SW480 (cell line): ENCODE measurements at places on chromosomes 5 and 9.

DNA sequence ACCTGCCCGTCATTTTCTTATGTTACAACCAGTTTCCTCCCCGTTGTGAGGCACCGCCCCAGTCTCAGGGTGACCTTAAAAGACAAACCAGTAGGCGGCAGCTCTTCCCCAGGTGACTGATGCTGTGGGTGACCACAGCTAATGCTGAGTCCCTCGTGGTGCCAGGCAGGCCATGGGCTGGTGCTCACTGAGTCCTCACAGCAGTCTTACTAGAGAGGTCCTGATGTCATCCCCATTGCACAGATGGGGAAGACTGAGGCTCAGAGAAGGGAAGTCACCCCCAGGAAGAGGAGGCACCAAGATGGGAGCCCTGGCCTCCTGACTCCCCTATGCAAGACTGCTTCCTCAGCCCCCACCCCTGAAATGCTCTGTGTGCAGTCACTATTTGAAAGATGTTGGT lies 978 bp downstream of the CFAP157 start:
- peak; percentile 51 for DNase-seq

DNA sequence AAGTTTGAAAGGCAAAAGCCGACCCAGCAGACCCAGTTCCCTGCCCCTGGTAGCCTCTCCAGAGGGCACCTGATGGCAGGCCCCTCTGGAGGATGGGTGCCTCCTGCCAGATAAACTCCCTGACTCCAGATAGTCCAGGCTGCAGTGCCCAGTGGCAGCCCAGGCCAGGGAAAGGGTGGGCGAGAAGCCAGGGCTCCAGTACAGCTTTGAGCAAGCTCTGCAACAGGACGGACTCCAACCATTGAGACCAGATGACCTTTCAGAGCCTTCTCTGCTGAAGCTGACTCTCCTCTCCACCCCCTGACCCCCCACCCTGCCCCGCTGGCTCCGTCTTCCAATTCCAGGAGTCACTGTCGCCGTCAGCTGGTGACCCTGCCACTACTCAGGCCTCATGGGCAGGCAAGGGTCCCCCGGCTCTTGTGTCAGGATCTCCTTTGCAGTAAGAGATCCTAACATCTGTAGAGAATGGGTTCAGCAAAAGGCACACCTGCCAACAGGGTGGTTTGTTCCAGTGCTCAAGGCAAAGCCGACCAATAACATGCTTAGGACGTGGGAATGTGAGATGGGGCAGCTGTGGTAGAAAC lies 15.5 kb upstream of the FCN1 start:
- no peak for DNase-seq

DNA sequence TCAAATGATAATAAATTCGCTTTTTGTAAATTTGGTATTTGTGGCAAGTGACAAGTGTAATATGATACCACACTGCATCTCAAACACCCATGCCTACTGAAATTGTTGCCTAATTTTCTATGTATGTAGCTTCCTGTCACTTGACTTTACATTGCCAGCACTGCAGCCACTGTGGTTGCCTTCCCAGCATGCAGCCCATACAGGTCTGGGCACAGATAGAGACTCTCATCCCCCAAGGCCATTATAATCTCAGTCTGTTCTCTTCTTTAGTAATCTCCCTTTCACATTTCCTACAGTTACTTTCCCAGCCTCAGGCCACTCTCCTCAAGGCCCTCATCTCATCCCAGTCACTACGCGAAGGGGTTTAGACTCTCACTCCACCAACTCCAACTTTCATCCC lies 1200.6 kb downstream of the PTPRD start:
- DNase-seq = no peak

DNA sequence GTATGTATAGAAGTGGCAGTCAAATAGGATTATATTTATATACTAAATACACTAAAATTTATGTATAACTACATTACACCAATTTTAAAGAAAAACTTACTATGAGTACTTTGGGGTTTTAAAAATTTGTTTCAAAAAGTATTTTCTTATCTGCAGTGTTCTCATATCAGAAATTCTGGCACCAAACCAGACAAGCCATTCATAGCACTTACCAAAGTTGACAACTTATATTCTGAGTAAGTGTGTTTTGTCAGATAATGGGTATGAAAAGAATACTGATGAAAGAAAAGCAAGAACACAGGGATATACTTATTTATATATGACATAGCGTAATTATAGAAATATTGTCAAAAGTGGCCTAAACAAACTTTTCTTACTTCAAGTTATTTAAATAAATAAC lies 67.5 kb downstream of the SPEF2 start:
- no peak for DNase-seq

- no peak for DNase-seq
These were observed 53.6 kb downstream of the PRR16 start for GRCh38 chr5:120517607-120518252.

GRCh38 chr5:103356350-103357091 lies 98.0 kb downstream of the MACIR start:
- DNase-seq = no peak

- DNase-seq = no peak
These were observed 359.6 kb downstream of the EBF1 start for GRCh38 chr5:158739951-158740757.

DNA sequence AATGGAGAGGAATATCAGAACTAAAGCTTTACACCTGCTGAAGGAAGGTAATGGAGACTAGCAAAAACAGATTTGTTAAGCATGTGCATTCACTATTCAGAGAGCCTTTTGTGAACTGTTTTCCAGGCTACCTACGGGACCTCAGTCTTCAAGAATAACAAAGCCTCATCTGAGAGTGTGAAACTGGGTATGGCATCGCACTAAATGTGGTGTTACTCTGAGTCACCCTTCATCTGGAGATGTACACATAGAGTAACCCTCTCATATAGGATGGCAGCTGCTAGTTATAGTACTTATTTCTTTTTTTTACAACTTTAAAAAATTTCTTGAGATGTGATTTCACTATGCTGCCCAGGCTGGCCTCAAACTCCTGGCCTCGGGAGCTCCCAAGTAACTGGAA lies 306.8 kb downstream of the ZNF608 start:
- no peak for DNase-seq

GRCh38 chr9:75715360-75715759 lies 175.1 kb upstream of the PCSK5 start:
- DNase-seq = no peak

DNA sequence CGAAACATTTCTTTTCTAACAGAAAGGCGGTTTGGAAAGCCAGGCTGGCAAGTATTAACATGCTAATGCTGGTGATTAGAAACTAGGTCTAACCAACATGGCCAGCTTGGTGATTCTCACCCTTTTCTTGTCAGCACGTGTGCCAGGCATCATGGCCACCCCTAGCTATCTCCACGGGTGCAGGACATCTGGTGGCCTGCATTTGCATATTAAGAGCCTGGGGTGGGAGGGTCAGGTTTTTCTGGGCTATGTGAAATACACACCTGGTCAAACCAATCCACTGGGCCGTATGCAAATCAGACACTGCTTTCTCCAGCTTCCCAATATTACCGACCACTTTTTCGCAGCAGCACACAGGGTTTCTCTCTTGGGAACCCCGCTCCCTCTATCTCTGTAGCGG lies 612.1 kb downstream of the PTPRD start:
- DNase-seq = no peak

DNA sequence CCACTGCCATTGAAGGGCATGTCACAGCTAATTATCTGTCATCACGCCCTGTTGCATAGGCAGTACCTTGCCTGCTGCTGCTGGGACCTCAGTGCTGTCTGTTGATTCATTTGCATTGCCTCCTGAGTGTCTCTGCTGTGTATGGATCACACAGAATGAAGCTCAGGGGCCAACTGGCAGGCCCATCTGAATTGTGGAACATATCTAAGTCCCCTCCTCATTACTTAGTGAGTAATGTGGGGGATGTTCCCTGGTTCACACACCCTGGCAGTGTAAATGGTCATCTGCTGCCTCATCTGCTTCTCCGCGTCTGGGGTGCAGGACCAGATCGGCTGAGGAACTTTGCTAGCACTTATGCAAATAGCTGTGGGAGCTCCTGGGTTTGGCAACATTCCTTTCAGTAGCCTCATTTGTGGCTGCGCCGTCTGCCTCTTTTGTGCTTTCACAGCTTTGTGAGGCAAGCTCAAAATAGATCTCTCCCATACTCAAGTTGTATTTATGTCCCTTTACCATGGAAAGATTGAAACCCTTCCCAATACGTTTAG lies 25.4 kb downstream of the TYRP1 start:
- DNase-seq = peak; percentile 18

- no peak for DNase-seq
These were observed 141.7 kb downstream of the MVB12B start for GRCh38 chr9:126468141-126468825.

GRCh38 chr5:67773411-67774266 lies 441.9 kb upstream of the PIK3R1 start:
- DNase-seq = peak; percentile 85

GRCh38 chr5:51889703-51890102 lies 506.5 kb downstream of the ISL1 start:
- no peak for DNase-seq

DNA sequence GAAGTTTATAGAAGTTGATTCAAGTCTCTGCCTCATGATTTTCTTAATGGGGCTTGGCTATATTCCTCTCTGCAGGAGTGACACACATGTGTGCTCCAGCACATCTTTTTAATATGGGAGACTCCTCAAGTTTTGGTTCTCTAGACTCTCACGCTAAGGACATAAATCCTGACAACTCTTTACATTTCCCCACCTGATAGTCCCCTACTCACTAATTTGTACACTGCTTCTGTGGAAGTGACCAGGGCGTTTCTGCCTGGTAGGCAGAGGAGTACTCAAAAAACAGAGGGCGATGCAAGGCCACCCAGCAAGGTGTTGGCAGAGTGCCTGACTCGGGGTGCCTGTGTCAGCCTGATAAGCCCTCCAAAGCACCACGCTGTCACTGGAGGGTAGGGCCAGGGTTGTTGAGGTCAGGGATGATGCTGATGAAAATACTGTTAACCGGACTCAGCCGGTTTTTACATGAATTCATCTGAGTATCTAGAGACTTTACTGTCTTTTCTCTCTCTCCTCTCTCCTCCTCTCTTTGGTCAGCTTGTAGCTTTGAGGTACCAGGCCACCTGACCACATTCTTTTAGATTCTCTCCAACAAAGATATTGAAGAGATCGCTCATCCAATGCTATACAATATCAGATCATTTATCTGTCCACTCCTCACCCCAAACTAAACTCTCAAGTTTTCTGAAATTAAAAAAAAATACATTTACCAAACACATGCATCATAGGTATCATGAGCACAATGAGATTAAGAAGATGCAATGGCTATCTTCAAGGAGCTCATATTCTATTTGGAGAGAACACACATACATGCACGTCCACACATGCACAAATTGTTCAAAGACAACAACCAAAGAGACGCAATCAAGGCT lies 205.2 kb downstream of the PIK3R1 start:
- DNase-seq = no peak

GRCh38 chr5:125011014-125011413 lies 264.6 kb upstream of the ZNF608 start:
- DNase-seq = no peak

DNA sequence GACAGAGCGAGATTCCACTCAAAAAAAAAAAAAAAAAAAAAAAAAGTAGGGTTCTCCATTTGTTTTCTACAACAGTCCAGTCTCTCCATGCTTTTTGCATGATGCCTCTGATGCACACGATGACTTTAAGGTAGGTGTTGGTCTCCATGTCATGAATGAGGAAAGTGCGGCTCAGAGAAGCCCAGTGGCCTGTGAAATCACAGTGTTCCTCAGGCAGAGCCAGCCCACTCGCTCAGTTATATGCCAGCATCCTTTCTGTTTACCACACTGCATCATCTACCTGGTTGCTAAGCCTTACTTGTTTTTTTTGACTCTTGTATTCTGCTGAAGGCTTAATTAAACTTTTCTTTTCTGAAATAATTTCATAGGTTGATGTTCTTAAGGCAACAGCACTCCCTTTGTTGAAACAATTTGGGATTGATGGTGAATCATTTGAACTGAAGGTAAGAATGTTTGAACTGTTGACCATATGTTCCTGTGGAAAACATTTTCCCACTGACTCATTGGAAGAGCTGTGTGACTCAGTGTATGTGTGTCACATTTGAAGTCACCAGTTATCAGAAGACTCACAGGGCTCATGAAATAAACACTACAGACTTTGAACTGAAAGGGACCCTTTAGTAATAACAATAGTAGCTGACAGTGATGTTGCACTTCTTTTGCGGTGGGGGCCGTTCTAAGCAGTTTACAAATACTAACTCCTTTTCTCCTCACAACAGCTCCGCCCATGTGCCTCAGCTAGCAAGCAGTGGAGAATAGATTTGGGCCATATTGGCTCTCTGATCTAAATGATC lies 40.2 kb downstream of the RCL1 start:
- DNase-seq = peak; percentile 85

GRCh38 chr9:976943-977837 lies 735 bp downstream of the DMRT3 start:
- peak; percentile 46 for DNase-seq

DNA sequence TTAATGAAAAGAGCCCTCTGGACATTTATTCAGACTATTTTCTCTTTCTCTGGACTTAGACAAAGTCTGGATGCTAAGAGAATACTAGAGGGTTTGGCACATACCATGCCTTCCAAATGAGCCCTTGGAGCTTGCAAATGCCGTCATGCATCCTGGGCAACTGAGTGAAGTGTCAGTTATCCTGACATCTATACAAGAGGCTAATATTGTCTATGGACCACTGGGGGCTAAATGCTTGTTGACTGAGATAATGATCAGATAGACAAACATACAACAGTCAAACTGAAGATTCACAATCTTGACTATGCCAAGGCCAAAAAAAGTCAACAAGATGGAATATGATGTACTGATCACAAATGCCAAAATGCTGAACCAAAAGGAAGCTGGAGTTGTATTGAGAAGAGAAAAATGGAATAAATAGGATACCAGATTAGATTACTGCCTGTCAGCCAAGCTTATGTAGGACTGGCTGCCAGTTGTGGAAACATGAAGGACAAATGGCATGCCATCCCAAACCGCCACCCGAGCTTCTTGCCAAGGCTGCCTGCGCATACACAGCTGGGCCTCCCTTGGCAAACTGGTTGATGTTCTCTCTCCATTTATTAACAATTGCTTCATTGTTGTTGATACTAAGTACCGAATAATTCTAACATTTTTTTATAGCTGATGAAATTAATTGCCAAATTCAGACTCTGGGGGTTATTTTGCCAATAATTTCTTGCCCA lies 240.1 kb upstream of the GRAMD2B start:
- no peak for DNase-seq

DNA sequence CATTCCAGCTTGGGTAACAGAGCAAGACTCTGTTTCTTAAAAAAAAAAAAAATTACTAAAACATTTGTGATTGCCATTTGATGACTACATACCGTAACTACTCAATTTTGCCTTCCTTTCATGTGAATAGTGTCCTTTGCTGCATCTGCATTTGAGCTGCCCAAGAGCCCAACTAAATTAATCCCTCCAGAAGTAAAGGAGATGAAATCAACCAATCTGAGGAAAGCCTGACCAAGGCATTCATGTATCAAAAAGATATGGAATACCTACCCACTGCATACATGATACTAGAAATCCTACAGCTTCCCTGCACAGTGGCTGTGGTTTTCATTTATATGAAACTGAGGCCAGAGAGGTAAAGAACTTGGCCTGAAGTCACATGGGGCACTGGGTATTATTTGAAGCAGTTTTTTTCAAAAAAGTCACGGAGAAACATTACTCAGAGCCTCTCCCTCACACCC lies 177.5 kb downstream of the AOPEP start:
- DNase-seq = no peak

- peak; percentile 64 for DNase-seq
These were observed 2.0 kb downstream of the GADD45G start for GRCh38 chr9:89606624-89607311.
